Immature natural killer cell (primary cell): ENCODE measurements at places on chromosomes 16 and 17. TPM values are rescaled to one million over a fixed set of nuclear protein-coding genes. Genes with fewer than 3 reads are reported as not detected.
A peak's percentile ranks its signal among the peaks of the same experiment; 100 is the strongest.

CD300E gene
- polyA plus RNA-seq, result 0.79 TPM

DNA sequence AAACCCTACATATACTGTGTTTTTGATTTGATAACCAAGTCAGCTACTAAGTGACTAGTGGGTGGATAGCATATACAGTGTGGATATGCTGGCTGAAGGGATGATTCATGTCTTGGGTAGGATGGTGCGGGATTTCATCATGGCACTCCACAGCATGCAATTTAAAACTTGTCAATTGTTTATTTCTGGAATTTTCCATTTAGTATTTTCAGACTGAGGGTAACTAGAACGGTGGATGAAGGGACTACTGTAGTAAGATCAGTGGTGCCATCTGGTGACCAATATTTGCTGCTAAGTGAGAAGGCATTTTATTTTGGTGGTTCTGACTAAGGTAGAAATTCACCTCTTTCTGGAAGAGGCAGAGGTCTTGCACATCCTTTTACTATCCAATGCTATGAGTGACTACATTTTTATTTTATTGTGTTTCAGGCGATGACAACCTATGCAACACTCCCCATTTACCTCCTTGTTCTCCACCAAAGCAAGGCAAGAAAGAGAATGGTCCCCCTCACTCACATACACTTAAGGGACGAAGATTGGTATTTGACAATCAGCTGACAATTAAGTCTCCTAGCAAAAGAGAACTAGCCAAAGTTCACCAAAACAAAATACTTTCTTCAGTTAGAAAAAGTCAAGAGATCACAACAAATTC is 3.1 kb downstream of the CDC6 start:
- H3K36me3 ChIP-seq, result peaks cover 4% of the 10 kb centered on the region
- H3K27me3 ChIP-seq, result peaks cover 5% of the 10 kb centered on the region
- H3K4me1 ChIP-seq, result peaks cover 22% of the 10 kb centered on the region

SMARCD2 gene
- 82.9 TPM for polyA plus RNA-seq

RNF112 gene
- polyA plus RNA-seq, result not detected

- no peaks in the 10 kb centered on the region for H3K4me1 ChIP-seq
- no peak within 1 kb of the TSS for H3K4me3 ChIP-seq
- H3K36me3 ChIP-seq, result no peaks in the 10 kb centered on the region
- no peak for DNase-seq
- H3K27ac ChIP-seq, result no peak within 1 kb of the TSS
Measured at GRCh38 chr16:82034981-82035612, at the start of gene HSD17B2. Gene HSD17B2, plus strand, starts transcription at chr16:82035253. Its CDS starts 172 bp downstream, at chr16:82035425.

GRCh38 chr17:31841850-31842194 is 17.2 kb downstream of the COPRS start:
- no peak for DNase-seq
- no peaks in the 10 kb centered on the region for H3K36me3 ChIP-seq
- H3K27me3 ChIP-seq, result peaks cover 4% of the 10 kb centered on the region
- no peak overlapping the region for H3K27ac ChIP-seq
- H3K4me3 ChIP-seq, result no peak overlapping the region

PLLP gene
- polyA plus RNA-seq, result 0.57 TPM

DNA sequence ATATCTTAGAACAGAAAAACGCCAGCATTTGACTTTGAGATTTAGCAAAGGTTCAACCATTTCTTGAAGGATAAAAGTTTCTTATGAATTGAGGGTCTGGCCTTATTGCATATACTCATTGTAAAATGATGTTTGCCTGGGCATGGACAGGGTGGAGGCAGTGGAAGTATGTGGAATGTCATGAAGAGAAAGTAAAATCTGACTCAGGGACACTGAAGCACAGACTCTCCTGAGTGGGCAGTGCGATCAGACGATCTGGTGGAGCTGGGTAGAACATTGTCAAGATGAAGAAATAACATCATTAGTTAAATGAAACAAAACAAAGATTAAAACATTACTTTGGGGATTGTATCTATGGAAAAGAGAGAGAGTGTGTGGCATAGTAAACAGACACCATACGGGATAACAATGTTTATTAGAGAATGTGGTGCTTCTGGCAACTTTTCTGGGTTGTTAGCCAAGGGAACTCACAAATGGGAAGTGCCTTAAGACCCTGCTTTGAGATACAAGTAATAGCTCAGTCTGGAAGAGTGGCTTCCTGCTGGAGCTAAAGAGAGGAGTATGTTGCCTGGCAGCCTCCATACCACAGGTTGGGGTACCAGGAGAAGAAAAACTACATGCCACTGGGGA is 4.4 kb downstream of the MAP3K3 start:
- DNase-seq, result no peak
- no peak overlapping the region for H3K4me3 ChIP-seq
- no peak overlapping the region for H3K27ac ChIP-seq
- H3K36me3 ChIP-seq, result no peaks in the 10 kb centered on the region

NXN gene
- 0.19 TPM for polyA plus RNA-seq

ABCA8 gene
- not detected for polyA plus RNA-seq

SPAG5 gene
- polyA plus RNA-seq, result 0.73 TPM

- H3K27ac ChIP-seq, result no peak overlapping the region
- H3K4me3 ChIP-seq, result no peak overlapping the region
- peaks cover 12% of the 10 kb centered on the region for H3K36me3 ChIP-seq
- H3K27me3 ChIP-seq, result no peaks in the 10 kb centered on the region
- no peak for DNase-seq
- H3K4me1 ChIP-seq, result no peaks in the 10 kb centered on the region
Measured at GRCh38 chr16:81996664-81997509, 14.4 kb downstream of the SDR42E1 start.

DNA sequence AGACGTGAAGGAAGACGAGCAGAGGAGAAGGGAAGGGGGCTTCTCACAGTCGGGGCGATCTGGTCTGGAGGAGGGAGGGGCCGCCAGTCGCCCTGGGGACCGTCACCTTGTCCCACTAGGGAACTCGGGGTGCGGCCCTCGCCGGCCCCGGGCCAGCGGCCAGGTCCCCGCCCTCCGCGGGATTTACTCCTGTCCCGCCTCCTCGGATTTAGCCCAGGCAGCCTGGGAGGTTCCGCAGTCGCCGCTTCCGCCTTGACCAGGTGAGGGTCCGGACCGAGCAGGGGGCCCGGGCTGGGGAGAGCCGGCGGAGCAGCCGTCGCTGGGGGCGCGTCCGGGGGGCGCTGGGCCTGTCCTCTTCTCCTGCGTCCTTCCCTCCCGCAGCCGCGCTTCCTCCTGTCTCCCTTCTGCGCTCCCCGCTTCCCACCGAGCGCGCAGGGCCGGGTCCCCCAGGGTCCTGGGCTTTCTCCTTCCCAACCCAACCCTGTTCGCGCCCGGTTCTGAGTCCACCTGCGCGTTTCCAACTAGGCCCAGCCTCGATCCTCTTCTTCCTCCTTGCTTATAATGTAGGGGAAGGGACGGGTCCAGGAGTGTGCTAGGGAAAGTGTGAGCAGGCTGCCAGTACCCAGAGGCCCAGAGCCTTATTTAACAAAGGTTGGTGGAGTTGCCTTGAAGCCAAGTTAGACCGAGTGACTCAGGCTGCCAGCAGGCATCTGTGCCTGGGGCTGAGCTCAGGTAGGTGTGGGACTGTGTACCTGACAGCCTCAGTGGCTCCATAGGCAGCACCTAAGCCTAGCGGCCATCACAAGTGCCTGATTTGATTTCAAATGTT is at the start of gene TNK1:
TNK1 (plus strand) TSS at position 235 of the 829 bp plus-strand sequence. CDS start 1,838 bp downstream, outside the sequence.
- H3K27ac ChIP-seq, result no peak within 1 kb of the TSS
- peaks cover 17% of the 10 kb centered on the region for H3K27me3 ChIP-seq
- H3K4me1 ChIP-seq, result no peaks in the 10 kb centered on the region
- no peak for DNase-seq
- no peaks in the 10 kb centered on the region for H3K36me3 ChIP-seq

- no peak for DNase-seq
- peaks cover 28% of the 10 kb centered on the region for H3K27me3 ChIP-seq
- H3K36me3 ChIP-seq, result no peaks in the 10 kb centered on the region
- H3K27ac ChIP-seq, result peak overlapping the region; percentile 98
Measured at GRCh38 chr17:77444628-77444983, 303.8 kb downstream of the SEC14L1 start.

- H3K27ac ChIP-seq, result no peak overlapping the region
- no peak for DNase-seq
- H3K4me1 ChIP-seq, result no peaks in the 10 kb centered on the region
Measured at GRCh38 chr17:54007855-54008254, 185.1 kb downstream of the KIF2B start.

- H3K4me3 ChIP-seq, result no peak overlapping the region
- H3K36me3 ChIP-seq, result no peaks in the 10 kb centered on the region
- H3K27me3 ChIP-seq, result peaks cover 2% of the 10 kb centered on the region
- no peak for DNase-seq
- H3K27ac ChIP-seq, result no peak overlapping the region
Measured at GRCh38 chr16:83205896-83206295, 579.1 kb downstream of the CDH13 start.

TBC1D3 gene
- not detected for polyA plus RNA-seq
